NCI-H1417 (cell line): ENCODE measurements at places on chromosomes 2 and 18.

- DNase-seq, result no peak
Measured at GRCh38 chr2:241767464-241768250, 9.0 kb upstream of the GAL3ST2 start.

DNA sequence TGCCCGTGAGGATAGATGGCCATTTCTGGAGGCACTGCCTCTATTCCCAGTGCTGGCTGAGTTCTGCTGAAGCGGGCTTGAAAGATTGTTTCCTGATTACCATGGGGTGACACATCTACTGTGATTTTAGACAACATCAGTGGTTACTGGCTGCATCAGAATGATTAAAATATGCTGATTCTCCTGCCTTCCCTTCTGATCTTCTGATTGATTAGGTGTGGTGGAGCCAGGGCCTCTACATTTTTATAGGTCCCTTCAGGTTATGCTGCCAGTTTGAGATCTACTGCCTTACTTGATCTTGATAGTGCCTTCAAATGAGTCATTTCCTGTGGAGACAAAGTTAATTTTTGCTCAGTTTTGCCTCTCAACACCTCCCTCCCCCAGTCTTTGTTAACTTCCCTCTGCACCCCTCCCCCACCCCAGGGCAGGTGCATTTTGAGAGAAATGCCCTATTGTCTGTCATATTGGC is 31.6 kb upstream of the SNORC start:
- DNase-seq, result no peak

DNA sequence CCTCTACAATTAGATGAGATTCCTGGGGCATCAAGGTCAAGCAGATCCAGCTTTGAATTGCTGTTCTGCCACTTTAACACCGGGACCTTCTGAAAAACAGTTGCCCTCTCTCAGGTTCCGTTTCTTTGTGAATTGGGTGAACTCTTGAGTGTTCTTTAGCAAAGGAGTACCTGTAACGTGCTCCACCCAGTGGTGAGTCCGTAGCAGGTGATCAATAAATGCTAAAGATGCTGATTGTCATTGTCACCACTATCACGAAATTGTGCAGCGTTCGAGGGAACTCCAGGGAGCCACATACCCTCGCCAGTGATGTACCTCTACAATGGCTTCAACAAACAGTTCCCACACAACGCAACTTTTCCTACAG is 81.9 kb downstream of the TCF7L1 start:
- no peak for DNase-seq

GRCh38 chr18:31429623-31430022 is 17.9 kb upstream of the DSG3 start:
- DNase-seq, result no peak

GRCh38 chr2:124187948-124188347 is 162.9 kb downstream of the CNTNAP5 start:
- no peak for DNase-seq

DNA sequence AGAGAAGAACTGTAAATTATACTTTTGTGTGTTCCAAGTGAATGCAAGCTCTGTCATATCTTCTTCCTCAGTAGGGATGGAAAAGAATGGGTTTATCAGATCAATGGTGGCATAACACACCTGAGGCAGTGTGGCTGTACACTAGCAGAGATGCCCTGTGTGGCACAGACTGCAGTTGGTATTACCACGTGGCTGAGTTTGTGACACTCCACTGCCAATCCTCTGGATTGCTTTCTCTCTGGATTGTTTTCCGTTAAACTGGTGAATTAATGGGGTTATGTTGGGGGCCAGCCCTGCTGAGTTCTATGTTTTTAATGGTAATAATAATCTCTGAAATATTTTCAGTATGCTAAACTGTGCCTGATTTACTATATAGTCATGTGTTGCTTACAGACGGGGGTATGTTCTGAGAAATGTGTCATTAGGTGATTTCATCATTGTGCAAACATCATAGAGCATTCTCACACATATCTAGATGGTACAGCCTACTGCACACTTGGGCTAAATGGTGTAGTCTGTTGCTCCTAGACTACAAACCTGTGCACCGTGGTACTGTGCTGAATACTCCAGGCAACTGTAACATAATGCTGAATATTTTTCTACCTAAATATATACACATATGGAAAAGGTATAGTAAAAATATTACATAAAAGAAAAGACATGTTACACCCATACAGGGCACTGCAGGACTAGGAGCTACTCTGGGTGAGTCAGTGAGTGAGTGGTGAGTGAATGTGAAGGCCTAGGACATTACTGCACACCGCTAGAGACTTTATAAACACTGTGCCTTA is 84.7 kb upstream of the ST6GAL2 start:
- no peak for DNase-seq

DNA sequence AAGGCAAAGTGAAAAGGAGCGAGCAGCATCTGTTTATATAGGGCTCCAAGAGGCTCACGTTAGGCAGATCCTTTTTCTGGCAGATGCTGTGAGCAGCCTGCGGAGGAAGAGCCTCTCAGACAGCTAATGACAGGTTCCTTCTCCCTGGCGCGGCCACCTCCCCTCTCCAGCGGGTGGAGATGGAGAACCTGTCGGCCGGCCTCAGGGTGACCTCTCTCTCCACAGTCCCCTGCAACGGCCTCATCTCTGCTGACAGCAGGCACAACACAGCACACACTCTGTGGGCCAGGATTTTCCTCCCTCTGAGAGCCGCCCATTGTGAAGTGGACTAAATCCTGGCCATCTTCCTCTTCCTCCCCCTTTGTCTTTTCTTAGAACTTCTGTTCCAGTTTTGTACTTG is 119.8 kb downstream of the PRKCE start:
- peak; percentile 78 for DNase-seq
